ENCODE measurements at places on chromosomes 5 and 9. TPM values are rescaled to one million over a fixed set of nuclear protein-coding genes. Genes with fewer than 3 reads are reported as not detected.

The HINT1 gene
- 346 TPM for polyA plus RNA-seq

The FXN gene
- 28.4 TPM for polyA plus RNA-seq

The HAPLN1 gene
- polyA plus RNA-seq = not detected

The FCN2 gene
- polyA plus RNA-seq = not detected

The KCNIP1 gene
- polyA plus RNA-seq = not detected

The RNF183 gene
- not detected for polyA plus RNA-seq

The TMOD1 gene
- 7.5 TPM for polyA plus RNA-seq

The GDA gene
- polyA plus RNA-seq = not detected

The MARCHF6 gene
- polyA plus RNA-seq = 22.8 TPM

The HOMER1 gene
- 0.42 TPM for polyA plus RNA-seq

The EDIL3 gene
- polyA plus RNA-seq = not detected

The ZNG1C gene
- 25.4 TPM for polyA plus RNA-seq

The SLC36A1 gene
- polyA plus RNA-seq = 1.9 TPM

The VLDLR gene
- not detected for polyA plus RNA-seq

The FAM78A gene
- polyA plus RNA-seq = 5.2 TPM

The CEMIP2 gene
- polyA plus RNA-seq = 51.7 TPM

The KIF24 gene
- not detected for polyA plus RNA-seq

The RASEF gene
- not detected for polyA plus RNA-seq

The FOXD4 gene
- polyA plus RNA-seq = not detected

The MEGF10 gene
- polyA plus RNA-seq = not detected

The CTNNAL1 gene
- 1.1 TPM for polyA plus RNA-seq

The PFN3 gene
- not detected for polyA plus RNA-seq

The PCDHB10 gene
- polyA plus RNA-seq = not detected

The SPATA31A7 gene
- not detected for polyA plus RNA-seq

The TPPP gene
- not detected for polyA plus RNA-seq

The DNLZ gene
- polyA plus RNA-seq = 57.2 TPM

The FRRS1L gene
- polyA plus RNA-seq = not detected

The SPATA9 gene
- not detected for polyA plus RNA-seq

The ALAD gene
- 14.6 TPM for polyA plus RNA-seq

The WWC1 gene
- polyA plus RNA-seq = 0.45 TPM

The MYOZ3 gene
- polyA plus RNA-seq = not detected

The LCN15 gene
- 0.09 TPM for polyA plus RNA-seq

The CER1 gene
- polyA plus RNA-seq = not detected

The PLEKHG4B gene
- polyA plus RNA-seq = not detected

The SEMA5A gene
- polyA plus RNA-seq = not detected

The TBC1D2 gene
- polyA plus RNA-seq = 3.1 TPM

The STPG3 gene
- polyA plus RNA-seq = not detected

The BRIX1 gene
- 52.3 TPM for polyA plus RNA-seq

The ZNG1F gene
- 2.7 TPM for polyA plus RNA-seq

The ZNF300 gene
- 1.3 TPM for polyA plus RNA-seq

The GPR151 gene
- polyA plus RNA-seq = not detected

The SLC2A6 gene
- polyA plus RNA-seq = 25.6 TPM

The ACOT12 gene
- polyA plus RNA-seq = not detected

The CDK9 gene
- 37.3 TPM for polyA plus RNA-seq

The PCDHB15 gene
- not detected for polyA plus RNA-seq
